Colonic mucosa (tissue), 4 donors: ENCODE measurements at places on chromosomes 13 and 19.

DNA sequence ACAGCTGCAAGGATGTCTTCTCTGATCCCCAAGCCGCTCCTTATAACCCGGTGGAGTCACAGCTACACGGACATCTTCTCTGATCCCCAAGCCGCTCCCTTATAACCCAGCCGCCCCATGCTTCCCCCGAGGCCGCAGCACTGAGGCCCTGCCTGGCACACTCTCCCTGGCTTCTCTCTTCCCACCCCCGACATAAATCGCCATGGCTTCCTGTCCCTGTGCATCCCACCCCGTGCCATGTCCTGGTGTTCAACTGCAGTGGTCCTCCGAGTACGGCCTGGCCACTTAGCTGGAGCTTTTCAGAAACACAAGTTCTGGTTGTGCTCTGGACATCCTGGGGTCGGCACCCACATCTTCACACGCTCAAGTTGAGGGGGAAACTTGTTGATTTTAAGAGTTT, 60.4 kb downstream of the RASA3 start:
- DNase-seq: no peak

- DNase-seq: no peak
Measured at GRCh38 chr19:18468517-18468916, 30.6 kb upstream of the ISYNA1 start.

DNA sequence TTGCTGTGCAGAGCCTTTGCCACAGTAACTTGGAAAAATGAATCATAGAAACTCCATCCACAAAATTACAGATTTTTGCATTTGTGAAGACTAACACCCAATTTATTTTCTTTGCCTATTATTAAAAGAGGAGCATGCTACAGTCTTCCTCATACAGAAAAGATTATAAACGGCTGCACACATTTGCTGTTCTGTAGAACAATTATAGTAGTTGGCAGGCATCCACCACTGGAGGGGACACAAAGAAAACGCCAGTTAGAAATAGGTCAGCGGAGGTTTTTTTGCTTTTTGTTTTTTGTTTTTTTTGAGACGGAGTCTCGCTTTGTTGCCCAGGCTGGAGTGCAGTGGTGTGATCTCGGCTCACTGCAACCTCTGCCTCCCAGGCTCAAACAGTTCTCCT, 51.6 kb downstream of the SACS start:
- no peak for DNase-seq

- no peak for DNase-seq
Measured at GRCh38 chr13:111179908-111180760, 65.0 kb downstream of the ARHGEF7 start.

- no peak for DNase-seq
Measured at GRCh38 chr19:6026390-6027227, 48.7 kb upstream of the RANBP3 start.
